Brain pericyte (primary cell): ENCODE measurements at places on chromosomes 3 and 15.

GRCh38 chr15:57463360-57463759 lies 87.1 kb downstream of the CGNL1 start:
- DNase-seq: no peak

DNA sequence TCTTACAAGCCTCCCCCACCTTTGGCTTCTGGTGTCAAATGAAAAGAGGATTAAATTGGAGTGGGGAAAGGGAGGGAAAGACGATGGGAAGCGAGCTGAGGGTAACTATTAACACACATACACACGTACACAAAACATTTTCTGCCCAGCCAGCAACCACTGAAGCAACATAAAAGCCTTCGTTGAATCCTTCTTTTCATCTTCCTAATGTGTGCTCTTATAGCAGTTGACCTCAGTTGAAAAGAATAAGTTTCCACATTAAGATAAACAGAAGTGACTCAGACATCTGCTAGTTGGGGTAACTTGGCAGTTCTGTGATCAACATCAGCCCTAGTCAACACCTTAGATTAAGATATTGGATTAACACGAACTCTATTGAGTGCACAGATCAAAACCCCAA lies 558.5 kb downstream of the MECOM start:
- no peak for DNase-seq

GRCh38 chr3:172098698-172099494 lies 59.5 kb downstream of the FNDC3B start:
- no peak for DNase-seq

DNA sequence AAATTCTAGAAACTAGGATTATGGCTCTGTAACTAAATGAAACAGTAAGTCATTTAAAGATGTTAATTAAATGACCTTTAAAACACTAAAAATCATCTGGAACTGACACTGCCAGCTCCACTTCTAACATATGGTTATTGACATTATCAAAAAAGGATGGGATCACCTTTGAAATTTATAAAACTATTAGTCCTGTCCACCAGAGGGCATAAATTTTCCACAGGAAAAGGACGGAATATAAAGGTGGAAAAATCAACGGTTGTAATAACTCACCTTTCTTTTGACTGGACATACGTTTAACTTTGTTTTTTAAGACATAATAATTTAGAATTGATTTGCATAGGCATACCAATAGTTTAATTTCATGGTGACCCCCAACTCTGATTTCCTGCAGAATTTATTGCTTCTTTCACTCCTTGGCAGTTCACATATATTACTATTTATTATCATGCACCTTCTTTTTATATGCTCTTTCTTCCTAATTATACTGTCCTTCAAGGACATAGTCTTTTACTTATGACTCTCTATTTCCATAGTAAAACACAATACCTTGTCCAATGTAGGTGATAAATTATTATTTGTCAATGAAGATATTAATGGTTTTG lies 345.7 kb downstream of the CADM2 start:
- no peak for DNase-seq

DNA sequence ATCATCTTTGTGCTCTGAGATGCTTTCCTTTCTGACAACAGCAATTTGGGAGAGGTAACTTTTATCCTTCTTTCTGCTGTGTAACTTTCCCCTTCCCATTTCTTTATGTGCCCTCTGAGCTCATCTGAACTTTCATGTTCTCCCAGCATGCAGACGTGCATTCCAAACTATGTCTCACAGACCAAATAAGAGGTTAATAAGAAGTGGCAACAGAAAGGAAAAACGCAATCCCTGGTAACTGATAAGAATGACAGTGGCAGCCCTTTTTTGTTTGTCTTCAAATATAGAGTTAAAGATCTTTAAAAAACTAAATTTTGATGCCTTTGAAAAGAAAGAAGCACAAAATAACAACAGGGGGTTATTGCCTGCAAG lies 533.4 kb downstream of the FOXP1 start:
- DNase-seq: no peak

- DNase-seq: no peak
These were observed 14.6 kb upstream of the SEC62 start for GRCh38 chr3:169952045-169952444.

DNA sequence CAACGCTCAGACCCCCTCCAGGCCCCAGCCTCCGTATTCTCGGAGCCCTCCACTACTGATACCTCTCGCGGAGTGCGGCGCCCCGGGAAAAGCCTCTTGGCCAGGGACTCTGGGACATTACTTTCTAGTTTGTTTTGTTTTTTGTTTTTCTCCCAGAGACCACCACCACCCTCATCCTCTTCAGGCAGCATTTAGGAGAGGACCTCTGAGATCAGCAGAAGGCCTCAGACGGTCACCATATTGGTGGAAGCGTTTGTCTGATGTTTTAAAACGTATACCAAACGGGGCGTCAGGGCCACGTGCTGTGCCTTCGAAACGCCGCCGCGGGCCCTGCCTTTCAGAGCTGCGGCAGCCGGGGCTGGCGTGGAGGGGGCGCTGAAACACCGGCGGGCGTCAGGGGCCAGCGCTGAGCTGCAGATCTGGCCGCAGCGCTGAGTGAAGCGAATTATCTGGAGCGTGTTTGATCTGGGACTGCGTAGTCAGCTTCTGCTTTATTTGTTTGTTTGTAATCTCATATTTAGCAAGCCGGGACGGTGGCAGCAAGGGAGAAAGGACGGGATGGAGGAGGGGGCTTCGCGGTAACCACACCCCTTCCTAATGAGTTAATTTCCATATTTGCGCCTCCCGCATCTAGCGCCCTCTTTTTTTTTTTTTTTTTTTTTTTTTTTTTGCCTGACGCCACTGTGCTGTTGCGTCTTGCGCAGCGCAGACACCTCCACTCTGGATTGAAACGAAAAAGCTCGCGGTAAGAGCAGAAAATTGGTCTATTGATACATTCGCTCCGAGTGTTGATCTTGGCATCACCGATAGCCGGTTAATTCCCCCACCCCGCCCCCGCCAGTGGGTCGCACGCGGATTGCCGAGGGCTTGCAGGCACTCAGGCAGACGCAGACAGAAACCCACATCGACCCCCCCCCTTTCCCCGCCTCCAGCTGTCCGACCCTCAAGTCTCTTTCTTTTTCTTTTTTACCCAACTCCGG lies 14.9 kb downstream of the SOX2 start:
- DNase-seq: no peak

GRCh38 chr3:52243791-52244628 lies 1.5 kb upstream of the PPM1M start:
- no peak for DNase-seq

DNA sequence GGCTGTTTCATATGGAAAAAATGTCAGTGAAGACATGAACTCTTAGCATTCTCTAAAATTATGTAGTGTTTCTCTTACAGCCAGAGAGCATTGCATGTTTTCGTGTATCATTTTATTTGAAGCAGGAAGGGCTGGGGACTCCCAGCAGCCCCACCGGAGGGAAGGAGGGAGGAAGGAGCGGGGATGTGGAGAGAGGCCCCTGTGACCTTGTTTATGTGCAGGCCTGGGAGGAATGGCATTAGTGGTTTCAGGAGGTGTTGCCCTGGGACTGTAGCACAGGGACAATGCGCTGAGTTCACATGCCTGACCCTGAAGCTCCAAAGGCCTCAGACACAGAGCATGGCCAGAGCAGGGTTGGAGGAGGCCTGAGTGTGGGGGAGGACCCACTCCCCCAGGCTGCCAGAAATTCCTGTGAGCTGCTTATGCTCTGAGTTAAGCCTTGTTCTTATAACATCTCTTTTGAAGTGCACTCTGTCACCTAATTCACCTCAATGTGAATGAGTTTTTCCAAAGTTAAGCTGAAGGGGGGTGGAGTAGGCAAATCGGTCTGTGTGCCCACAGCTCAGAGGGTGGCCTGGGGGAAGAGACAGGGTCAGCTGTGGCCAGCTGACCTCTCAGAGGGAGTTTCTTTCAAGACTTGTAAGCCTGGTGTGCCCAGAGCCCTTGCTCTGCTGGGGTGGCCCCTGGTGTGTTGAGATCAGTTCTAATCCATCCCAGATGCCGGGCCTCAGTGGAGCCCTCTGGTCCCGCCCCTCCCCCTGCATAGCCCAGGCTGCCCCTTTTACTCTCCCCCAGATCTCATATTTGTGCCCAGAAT lies 3.9 kb upstream of the RNU6-1 start:
- DNase-seq: no peak

- no peak for DNase-seq
These were observed 20.6 kb upstream of the TRANK1 start for GRCh38 chr3:36965440-36965839.

DNA sequence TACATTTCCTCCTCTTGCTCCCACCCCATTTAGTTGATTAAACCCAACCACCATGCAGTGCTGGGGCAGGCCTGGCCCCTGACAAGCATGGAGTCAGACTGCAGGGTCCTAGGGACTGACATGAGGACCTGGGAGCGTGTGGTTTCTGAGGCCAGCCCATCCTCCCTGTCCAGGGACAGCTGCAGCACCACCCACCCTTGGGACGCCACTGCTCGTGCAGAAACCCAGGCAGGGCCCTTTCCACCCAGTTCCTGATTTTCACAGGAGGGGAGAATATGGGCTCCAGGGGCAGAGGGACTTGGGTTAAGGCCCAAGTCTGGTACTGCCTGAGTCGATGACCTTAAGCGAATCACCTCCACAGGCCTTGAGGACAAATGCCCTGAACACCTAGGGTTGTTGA lies 23.7 kb downstream of the PLXND1 start:
- no peak for DNase-seq

DNA sequence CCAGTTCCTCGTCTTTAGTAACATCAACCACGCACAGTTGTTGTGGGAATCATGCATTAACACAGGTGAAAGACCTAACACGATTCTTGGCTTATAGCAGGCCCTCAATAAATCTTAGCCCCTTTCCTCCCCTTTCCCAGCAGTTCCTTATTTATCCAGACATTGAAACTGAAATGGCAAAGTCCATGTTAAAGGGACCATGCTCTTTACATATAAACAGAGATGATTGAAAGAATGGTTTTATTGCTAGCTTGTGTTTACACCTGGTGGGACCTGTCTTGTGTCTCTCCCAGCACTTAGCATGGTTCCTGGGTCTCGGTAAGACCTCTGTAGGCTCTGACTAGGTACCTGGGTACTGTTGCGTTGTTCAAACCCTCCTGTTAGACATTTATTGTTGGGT lies 251.8 kb downstream of the LRTM1 start:
- no peak for DNase-seq

- DNase-seq: no peak
These were observed 100.8 kb upstream of the SLC6A6 start for GRCh38 chr3:14301558-14301957.

DNA sequence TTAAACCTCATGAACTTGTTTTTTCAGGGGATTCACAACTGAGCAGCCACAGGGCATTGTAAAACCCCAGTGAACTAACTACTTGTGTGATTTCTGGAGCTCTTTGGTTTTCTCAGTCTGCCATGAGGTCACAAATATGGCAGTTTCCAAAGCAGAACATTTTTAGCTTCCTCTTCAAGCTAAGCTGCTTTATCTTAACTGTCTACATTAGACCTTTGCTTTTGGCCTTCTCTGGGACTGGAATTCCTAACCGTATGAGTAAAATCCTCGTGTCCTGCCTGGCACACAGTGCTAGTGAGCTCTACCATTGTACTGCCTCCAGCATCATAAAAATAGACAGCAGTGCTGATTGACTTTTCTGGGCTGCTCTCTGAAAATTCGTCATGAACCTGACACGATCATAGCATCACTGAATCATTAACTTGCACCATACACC lies 22.1 kb downstream of the CDIN1 start:
- no peak for DNase-seq

DNA sequence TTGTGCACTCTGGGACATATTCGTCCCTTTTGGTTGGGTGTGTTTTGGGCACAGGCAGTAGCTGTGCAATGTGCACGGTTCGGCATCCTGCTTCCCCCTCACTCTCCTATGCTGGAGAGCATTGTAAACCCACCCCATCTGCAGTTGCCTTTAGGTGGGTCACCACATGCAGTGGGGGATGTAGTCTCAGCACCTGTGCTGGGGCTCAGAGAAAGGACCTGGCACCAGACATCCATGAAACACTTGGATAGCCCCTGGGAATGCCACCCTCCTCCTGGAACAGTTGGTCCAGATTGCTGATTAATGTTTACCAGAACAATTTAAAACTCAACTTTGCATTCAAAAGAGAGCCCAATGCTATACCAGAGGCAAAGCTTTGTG lies 123.9 kb upstream of the MEF2A start:
- DNase-seq: no peak

DNA sequence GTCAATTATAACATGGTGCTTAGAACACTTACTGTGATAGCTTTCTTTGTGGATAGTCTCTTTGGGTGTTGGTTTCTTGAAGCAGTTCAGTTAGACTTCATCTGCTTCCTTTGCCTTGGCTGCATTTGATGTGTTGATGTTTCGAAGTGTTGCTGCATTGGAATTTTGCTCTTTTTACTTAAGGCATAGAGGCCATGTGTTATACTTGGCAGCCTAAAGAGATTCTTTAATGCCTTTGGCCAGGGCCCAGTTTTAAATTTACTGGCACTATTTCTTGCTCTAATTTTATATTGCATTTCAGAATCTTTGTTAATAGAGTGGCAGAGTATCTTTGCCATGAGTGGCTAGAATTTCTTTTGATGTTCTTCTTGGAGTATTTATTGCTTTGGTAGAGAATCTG lies 21.2 kb downstream of the NR1D2 start:
- DNase-seq: no peak

DNA sequence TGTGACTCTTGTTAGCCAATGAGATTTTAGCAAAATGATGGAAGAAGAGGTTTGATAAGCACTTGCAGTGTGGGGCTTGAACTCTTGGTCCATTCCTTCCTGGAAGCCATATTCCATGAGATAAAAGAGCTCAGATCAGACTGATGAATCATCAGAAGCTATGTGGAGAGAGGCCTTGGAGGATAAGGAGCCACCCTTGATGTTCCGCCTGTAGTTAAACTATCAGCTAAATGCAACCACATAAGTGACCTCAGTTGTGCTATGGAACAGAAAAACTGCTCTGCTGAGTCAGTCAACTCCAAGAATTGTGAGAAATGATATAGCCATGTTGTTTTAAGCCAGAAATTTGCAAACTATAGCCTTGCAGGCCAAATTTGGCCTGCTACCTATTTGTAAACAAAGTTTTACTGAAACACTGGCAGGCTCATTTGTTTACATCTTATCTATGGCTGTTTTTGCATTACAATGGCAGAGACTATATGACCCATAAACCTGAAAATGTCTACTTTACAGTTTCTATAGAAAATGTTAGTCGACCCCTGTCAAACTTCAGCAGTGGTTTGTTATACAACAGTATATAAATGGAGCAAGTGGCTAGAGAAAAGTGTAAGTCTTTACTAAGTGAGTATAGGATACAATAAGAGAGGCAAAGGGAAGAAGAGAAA lies 27.6 kb upstream of the GAP43 start:
- no peak for DNase-seq

- DNase-seq: no peak
These were observed 74.2 kb upstream of the POU1F1 start for GRCh38 chr3:87350367-87351199.

GRCh38 chr3:49399461-49399860 lies 12.3 kb downstream of the RHOA start:
- no peak for DNase-seq

GRCh38 chr15:68610825-68611224 lies 32.0 kb downstream of the CORO2B start:
- DNase-seq: no peak
